ENCODE measurements at places on chromosomes 11 and 22.

GRCh38 chr11:30740091-30740490, 153.9 kb upstream of the MPPED2 start:
- no peak for DNase-seq

DNA sequence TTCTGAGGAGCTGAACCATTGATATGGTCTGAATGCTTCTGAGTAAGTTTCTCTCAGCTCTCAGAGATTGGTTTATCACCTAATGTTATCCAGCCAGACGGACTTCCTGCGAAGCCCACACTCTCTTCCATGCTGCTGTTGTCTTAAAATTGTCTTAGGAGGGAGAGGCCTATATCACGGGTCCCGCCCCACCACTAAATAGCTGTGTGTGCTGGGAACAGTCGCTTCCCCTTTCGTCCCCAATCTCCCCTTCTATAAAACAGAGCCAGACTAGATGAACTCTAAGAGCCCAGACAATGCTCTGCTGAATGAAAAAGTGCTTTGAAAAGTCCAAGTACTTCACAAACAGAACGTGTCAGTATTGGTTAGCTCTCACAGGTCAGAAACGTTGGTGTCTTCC, 81.4 kb upstream of the AKIP1 start:
- no peak for DNase-seq

GRCh38 chr11:86698639-86699038, 26.2 kb upstream of the ME3 start:
- no peak for DNase-seq

GRCh38 chr11:7332962-7333361, 81.3 kb downstream of the SYT9 start:
- DNase-seq = no peak

DNA sequence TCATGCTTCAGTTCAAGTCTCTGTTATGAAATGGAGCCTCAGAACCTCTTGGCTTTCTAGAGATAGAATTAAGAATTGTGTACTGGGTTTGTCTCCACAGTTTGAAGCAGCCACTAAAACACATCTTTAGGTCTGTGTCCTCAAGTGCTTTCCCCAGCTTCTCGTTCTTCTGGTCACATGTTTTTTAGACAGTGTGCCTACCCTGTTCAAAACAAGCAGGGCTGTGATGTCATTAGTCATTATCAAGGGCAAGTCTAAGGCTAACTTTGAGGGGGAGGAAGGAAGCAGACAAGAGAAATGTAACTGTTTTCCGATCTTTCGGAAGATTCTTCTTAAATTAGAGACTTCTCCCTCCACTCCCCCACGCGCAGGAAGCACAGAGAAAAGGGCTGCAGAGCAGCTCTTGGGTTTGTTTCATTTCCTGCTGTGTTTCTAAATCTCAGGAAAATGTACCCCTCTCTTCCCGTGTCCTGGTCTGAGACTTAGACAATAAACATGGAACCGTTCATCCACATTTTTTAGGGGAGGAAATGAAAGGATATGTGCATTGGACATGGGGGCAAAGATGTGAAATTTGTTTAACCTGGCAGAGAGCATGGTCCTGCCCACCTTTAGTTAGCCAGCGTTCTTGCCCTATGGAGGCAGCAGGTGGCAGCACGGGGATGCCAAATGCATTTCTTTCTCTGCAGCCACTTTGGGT, 3.1 kb downstream of the AKIP1 start:
- DNase-seq = no peak

GRCh38 chr11:12888525-12889158, 120.5 kb upstream of the RASSF10 start:
- peak; percentile 53 for DNase-seq

DNA sequence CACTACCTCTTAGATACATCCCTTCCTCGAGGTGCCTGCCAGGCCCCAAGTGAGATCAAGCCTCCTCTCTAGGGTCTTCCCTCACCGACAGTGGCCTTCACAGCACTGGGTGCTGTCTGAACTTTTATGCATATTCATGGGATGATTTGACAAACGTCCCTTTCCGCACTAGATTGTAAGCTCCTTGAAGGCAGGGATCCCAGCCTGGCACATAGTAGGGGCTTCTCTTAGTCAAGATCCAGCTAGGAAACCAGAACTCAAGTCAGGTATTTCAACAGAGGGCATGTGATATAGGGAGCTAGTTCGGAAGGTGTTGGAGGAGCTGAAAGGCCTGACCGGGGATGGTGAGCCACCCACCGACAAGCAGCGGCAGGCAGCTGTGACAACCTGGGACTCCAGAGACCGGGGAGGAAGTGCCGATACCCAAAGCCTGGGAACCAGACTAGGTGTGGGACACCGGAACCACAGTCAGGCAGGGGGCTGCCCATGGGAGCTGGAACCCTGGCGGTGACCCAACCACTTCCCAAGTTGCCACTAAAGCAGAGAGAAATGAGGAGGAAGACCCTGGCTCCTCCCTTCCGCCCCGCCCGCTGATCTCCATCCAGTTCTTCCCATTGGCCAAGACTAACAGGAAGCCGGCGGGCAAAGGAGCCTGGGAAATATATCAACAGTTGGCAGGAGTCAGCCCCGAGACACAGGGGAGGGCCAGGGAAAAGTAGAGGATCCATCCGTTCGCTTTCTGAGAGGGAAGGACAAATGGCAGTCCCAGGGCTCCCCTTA, 39.8 kb upstream of the CD82 start:
- DNase-seq = no peak

GRCh38 chr11:77637345-77638165, at the start of gene CLNS1A:
Gene CLNS1A, minus strand, starts transcription at chr11:77637794. Its CDS starts 80 bp downstream, at chr11:77637714.
- DNase-seq = peak; percentile 90

DNA sequence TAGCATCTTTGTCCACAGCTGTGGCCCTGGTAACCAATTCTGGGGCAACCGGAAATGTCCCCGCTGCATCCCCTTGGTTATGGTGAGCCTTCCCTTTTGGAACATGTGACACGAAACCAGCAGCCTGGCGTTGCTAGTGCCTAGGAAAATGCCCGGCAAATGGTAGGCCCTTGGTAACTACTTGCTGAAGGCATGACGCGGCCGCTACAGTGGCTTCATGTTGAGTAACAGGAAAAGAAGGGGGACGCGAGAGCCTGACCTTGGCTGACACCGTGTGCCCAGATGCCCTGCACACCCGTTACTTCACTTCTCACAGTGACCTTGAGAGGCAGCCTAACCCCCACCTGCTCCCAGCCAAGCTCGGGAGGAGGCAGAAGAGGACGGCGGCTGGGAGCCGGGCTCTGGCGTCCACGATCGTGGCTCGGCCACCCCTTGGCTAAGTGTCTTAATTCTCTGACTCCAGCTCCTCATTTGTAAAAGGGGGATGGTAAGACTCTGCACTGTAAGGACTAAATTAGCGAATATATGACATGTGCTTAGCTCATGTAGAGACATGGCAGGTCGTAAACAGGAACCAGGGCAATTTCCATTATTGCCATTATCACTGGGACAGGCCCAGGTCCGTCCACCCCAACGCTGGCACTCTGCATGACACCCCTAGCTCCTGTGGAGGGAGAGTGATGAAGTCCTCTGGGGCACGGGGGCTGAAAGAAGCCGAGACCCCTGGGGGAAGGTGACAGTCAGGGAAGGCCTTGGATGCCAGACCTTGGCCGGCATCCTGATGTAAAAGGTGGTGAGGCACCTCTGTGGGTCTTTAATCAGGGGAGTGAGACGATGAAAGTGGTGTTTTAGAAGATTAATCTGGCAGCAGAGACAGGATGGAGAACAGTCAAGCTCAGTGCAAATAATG, 18.9 kb downstream of the IFT27 start:
- DNase-seq = no peak

- DNase-seq = no peak
These were observed 82.5 kb downstream of the ZNF280B start for GRCh38 chr22:22425783-22426624.

- no peak for DNase-seq
These were observed 2226.5 kb upstream of the RAG2 start for GRCh38 chr11:38824573-38824972.

DNA sequence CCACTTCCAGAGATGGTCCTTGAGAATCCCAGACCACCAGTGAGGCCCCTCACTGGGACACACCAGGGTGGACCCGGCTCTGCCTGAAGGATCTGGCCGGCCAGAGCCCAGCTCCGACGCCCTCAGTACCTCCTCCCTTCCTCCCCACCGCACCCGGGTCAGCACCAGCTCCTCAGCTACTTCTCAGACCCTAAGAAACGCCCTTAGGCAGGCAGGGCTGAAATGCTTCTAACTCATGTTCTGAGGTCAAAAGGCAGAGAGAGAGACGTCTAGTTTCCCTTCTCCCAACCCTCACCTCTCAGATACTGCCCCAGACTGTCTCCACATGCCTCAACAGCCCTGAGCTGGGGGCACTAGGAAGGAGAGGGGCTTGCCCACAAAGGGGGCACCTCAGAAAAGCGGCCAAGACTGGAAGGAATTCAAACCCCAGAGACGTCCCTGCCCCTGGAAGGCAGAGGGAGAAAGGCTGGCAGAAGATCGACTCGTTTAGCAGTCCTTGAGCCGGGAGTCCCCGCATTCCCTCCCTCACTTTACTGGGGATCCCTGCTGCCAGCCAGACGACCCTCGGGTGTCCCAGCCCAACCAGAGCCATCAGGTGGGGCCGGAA, 539 bp downstream of the USH1C start:
- DNase-seq = no peak

DNA sequence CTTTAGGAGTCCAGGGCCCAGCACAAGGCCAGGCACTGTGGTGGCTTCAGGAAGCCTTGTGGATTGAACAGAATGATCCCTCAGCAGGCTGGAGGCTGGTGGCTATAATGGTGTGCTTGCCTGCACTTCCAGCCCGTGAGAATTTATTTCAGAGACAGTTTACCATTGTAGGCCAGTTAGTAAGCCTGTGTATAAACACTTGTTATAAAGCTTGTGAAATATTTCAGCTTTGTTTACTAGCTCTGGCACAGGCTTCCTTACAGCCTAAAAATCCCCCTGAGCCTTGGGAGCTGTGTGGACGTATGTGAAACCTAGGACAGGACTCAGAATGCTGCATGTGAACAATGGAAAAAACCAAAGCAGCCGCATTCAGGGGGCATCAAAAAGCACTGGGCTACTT, 26.6 kb upstream of the ACER3 start:
- DNase-seq = no peak

- no peak for DNase-seq
These were observed 17.0 kb upstream of the TMEM218 start for GRCh38 chr11:125128450-125128849.

GRCh38 chr22:28829358-28830181, 29.2 kb upstream of the XBP1 start:
- DNase-seq = no peak

GRCh38 chr11:77167111-77167626, 39.1 kb downstream of the MYO7A start:
- DNase-seq = no peak

GRCh38 chr11:102879801-102880200, 5.0 kb upstream of the MMP12 start:
- no peak for DNase-seq

GRCh38 chr11:34647131-34647530, 26.2 kb downstream of the EHF start:
- DNase-seq = no peak
